ENCODE measurements at places on chromosomes 3 and 15. TPM values are rescaled to one million over a fixed set of nuclear protein-coding genes. Genes with fewer than 3 reads are reported as not detected.

GPR160 gene
- total RNA-seq: 0.29 TPM

PLA2G4B gene
- total RNA-seq: 10.8 TPM

NOX5 gene
- 0.83 TPM for total RNA-seq

MYZAP gene
- total RNA-seq: not detected

RAP2B gene
- 22.3 TPM for total RNA-seq

TMEM108 gene
- total RNA-seq: not detected

LIPC gene
- total RNA-seq: 1.6 TPM

MEX3B gene
- total RNA-seq: 3.2 TPM

SCAP gene
- 106 TPM for total RNA-seq

LRRC34 gene
- 7.9 TPM for total RNA-seq

PLSCR2 gene
- total RNA-seq: not detected

ASB14 gene
- not detected for total RNA-seq

ERC2 gene
- total RNA-seq: 0.44 TPM

SLC7A14 gene
- total RNA-seq: 7.4 TPM

CLSTN2 gene
- 0.29 TPM for total RNA-seq

NCEH1 gene
- 14.4 TPM for total RNA-seq

CFAP44 gene
- total RNA-seq: 5.5 TPM

BNC1 gene
- total RNA-seq: 7.9 TPM

C2CD4A gene
- total RNA-seq: not detected

GABRR3 gene
- not detected for total RNA-seq

ATP8B4 gene
- 3.2 TPM for total RNA-seq

ANAPC13 gene
- 115 TPM for total RNA-seq

IVD gene
- 79.6 TPM for total RNA-seq

MESP1 gene
- total RNA-seq: 0.50 TPM

SLC22A14 gene
- 0.15 TPM for total RNA-seq

IMPG2 gene
- total RNA-seq: 0.33 TPM

ZNF501 gene
- 7.6 TPM for total RNA-seq

LRRC15 gene
- 0.73 TPM for total RNA-seq

C3orf49 gene
- total RNA-seq: not detected
